ENCODE measurements at places on chromosomes 7 and 10. TPM values are rescaled to one million over a fixed set of nuclear protein-coding genes. Genes with fewer than 3 reads are reported as not detected.

- DNase-seq, result no peak
Measured at GRCh38 chr10:85513436-85513835, 853.2 kb downstream of the GRID1 start.

The DDC gene
- not detected for total RNA-seq

DNA sequence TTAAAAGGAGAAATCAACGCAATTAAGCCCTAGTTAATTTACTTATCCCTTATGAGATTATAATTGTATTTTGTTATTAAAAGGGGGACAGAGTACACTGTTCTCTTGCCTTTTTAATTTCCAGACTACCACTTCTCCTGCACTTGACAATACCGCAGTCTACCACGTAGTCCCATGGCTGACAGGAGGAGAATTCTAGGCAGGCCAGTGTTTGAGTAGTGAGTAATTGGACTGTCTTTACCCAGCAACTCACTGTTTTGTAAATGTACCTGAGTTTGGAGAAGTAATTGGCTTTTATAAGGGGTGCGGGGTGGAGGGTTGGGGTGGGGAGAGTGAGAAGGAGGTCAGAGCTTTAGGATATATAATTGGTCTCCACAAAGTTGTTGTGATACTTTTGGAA, 85.4 kb downstream of the CFTR start:
- no peak for DNase-seq

- DNase-seq, result no peak
Measured at GRCh38 chr10:2665772-2666171, 401.6 kb upstream of the PFKP start.
